ENCODE measurements at places on chromosomes 16 and 17. TPM values are rescaled to one million over a fixed set of nuclear protein-coding genes. Genes with fewer than 3 reads are reported as not detected.

SNAI3 gene
- polyA plus RNA-seq, result 0.84 TPM

TPSB2 gene
- polyA plus RNA-seq, result 0.19 TPM

RBFOX1 gene
- polyA plus RNA-seq, result 1.8 TPM

PRRT2 gene
- polyA plus RNA-seq, result 12.8 TPM

PRCD gene
- 6.2 TPM for polyA plus RNA-seq

RHBDF1 gene
- 48.2 TPM for polyA plus RNA-seq

MFAP4 gene
- 514 TPM for polyA plus RNA-seq

ZNF624 gene
- polyA plus RNA-seq, result 6.2 TPM

CCL11 gene
- 0.70 TPM for polyA plus RNA-seq

HSF4 gene
- 4.3 TPM for polyA plus RNA-seq

OR3A3 gene
- polyA plus RNA-seq, result not detected

AOC3 gene
- 162 TPM for polyA plus RNA-seq

Data from right lung (tissue), 10 donors.